ENCODE measurements at places on chromosomes 5 and 9.
A peak's percentile ranks its signal among the peaks of the same experiment; 100 is the strongest.

GRCh38 chr5:117682416-117682815 lies 1107.8 kb upstream of the SEMA6A start:
- no peak for DNase-seq

DNA sequence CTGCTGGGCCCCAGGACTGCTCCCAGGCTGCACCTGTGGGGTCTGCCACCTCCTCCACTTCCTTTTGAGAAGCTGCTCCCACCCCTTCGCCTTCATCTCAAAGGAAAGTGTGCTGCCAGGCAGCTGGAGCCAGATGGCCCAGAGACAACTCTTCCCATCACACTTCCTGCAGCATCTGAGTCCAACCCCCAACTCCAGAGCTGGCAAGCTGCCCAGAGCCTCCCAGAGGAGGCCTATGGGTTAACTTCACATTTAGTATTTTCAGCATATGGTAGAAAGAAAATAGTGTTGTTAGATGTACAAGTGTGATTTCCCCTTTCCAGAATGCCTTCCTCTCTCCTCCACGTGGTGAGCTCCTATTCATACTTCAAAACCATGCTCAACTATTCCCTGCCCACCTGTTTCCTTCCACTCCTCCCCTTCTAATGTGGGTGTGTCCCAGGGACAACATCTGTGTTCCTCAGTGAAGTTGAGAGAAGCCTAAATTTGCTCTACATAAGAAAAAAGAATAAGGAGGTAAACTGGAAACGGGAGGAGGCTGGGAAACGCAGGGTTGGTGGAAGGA lies 38.6 kb upstream of the KCNMB1 start:
- DNase-seq: peak; percentile 75

DNA sequence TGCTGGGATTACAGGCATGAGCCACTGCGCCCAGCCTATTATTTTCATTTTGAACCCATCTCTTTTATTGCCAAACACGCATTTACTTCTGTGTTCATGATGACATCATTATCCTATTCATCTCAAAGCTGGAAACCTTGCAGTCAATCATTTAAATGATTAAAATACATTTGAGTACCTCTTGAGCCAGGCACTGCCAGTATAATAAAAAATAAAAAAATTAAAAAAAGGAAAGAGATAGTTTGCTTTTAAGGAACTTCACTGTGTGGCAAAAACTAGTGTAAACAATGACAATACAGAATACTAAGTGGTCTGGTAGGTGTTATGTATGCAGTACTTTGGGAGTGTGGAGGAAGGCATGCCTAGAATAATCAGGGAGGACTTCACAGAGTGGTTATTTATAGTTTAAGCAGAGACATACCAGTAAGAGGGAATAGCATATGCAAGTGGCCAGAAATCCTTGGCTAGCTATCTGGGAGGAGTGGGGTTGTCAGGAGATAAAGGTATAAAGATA lies 8.6 kb downstream of the NSD1 start:
- DNase-seq: no peak

DNA sequence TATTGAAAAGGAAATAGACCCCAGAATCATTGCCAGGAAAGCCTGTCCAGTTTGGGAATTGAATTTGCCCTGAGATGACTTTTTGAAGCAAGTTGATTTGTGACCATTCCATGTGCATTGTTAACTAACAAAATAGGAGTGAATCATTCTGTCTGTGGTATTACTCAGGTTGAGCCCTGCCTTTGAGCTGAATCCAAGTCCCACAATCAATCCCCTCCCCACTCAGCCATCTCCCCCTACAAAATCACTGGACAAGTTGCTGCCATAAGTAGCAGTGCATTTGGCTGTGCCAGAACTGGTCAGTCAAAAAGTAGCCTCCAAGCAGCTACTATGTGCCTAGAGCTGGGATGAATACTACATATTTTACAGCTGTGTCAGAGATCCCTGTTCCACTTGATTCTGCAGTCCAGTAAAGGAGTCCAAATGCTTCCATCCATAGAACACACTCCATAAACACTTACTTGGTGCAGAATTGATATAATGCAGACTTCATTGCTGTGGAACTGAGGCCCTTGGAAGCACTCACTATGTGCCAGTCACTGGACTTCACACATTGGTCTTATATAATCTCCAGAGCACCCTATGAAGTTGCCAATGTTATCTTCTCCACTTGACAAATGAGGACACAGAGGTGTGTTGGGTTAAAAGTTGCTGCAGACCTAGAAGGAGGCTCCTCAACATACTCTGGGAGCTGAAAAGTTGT lies 96.1 kb downstream of the ZNF462 start:
- no peak for DNase-seq

- peak; percentile 54 for DNase-seq
These were observed 3.4 kb downstream of the KIAA1958 start for GRCh38 chr9:112489876-112490666.

GRCh38 chr5:59180515-59180914 lies 597.6 kb downstream of the RAB3C start:
- no peak for DNase-seq

- no peak for DNase-seq
These were observed 32.9 kb upstream of the TRIO start for GRCh38 chr5:14110196-14110595.

- DNase-seq: peak; percentile 55
These were observed 64.6 kb downstream of the SVEP1 start for GRCh38 chr9:110514897-110515296.

DNA sequence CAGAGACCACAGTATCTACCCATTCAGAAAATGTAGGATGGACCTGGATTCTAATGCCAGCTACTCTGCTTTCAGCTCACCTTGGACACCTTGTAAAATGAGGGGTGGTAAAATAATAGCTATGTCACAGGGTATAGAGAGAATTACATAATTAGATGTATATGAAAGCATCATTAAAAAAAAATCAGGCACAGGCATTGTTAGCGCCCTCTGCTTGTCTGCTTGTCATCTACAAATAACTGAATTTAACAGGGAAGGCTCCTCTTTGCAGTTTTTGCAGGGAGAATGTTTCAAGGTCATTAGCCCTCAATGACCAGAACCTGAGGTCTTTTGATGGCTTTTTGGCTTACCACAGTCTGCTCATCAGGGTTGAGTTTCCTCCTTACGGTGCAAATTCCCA lies 58.0 kb downstream of the GPR21 start:
- no peak for DNase-seq

- no peak for DNase-seq
These were observed 175.5 kb upstream of the TUT7 start for GRCh38 chr9:86529496-86530275.

GRCh38 chr5:122615146-122615545 lies 159.7 kb upstream of the SNX2 start:
- no peak for DNase-seq

DNA sequence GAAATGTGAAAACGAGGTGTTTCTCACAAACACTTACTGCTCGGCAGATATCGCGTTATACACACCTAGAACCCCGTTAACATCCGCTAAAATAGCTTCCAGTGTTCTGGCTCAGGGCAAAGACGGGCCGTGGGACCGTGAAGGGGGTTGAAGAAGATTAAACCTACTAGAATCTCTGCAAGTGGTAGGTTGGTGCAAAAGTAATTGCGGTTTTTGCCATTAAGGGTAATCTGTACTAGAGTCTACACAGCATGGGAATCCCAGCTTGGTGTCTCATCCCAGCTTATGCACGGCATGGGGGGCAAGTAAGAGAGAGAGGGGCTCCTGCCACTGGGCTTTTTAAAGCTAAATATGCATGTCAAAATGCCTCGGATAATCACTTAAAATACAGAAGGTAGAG lies 43.9 kb downstream of the HRH2 start:
- DNase-seq: no peak

DNA sequence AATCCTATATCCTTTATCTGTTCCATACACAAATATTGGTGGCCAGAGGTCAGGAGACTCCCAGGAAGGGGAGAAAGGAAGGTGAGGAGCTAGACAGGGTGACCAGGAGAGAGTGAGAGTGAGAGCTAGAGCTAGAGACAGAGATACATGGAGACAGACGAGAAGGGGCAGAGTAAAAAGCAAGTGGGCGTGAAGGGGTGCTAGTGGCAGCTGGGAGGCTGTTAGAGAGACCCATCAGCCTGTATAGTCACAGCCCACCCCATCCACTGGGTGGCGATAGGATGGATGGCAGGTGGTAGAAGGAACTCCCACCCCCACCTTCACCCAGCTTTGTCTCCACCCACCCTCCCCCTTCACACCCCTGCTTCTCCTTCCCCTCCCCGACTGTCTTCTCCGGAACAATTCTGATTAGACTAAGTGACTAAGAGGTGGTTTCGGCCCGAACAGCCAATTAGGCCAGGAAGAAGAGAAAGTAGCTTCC lies 32.8 kb downstream of the PCDH1 start:
- DNase-seq: peak; percentile 38

GRCh38 chr5:82295959-82296531 lies 17.9 kb upstream of the RPS23 start:
- DNase-seq: no peak

- no peak for DNase-seq
These were observed 14.5 kb downstream of the PHAX start for GRCh38 chr5:126615286-126615685.

DNA sequence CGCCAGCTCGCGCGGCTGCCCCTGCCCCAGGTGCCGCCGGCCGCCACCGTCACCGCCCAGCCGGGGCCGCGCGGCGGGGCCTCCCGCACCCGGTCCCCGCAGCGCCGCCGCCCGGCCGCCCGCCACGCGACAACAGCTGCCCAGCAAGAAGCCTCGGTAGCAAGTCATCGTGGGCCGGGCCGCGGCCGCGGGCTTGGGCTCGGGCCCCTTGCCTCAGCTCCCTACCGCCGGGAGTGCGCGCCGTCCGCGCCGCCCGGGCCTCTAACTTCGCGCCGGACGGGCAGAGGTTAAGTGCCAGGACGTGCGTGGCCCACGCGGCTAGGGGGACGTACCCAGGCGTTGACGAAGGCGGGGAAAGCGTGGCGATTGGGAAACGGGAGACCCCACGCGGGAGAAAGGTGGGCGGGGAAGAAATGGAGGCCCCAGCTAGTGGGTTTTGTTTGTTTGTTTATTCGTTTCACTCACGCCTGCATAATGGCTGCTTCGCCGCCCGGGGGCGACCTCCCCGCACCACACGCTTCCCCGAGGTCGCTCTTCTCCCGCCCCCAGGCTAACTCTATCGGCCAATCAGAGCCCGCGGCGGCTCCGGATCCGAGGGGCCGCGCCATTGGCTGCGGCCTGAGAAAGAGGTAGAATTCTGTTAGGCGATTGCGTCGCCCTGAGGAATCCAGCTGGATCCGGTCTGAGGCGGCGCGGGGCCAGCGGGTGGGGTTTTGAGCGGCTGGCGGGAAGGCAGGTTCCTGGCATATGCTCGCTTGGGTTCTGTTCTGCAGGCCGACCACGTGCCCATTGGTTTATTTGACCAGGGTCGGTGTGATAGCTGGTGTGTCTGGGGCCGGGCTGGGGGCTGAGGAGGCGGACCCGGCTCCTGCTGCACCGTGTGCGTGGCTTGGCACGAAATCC lies at the start of gene NADK2:
NADK2 (minus strand) TSS at position 295 of the 903 bp plus-strand sequence; CDS start at position 168, 127 bp downstream.
- DNase-seq: peak; percentile 99

DNA sequence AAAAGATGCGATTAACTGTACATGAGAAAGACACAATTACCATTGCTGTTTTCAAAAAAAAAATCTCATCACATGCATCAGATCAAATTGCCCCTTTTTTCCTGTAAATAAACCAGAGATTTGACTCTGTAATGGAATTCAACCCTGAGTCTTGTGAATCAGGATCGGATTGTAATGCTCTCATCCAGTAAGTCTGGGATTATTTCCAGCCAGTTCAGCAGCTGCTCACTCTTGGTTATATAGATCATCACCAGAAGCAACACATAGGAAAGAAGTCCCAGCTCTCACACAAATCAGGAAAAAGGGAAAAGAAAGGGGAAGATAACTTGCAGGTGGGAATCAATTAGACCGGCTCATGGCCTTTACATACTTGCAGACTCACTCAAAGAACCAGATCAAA lies 97.8 kb upstream of the SPOCK1 start:
- no peak for DNase-seq

GRCh38 chr5:9498541-9499497 lies 47.1 kb downstream of the SEMA5A start:
- peak; percentile 34 for DNase-seq

All from A673 (cell line).